ENCODE measurements at places on chromosomes 6 and 20.

DNA sequence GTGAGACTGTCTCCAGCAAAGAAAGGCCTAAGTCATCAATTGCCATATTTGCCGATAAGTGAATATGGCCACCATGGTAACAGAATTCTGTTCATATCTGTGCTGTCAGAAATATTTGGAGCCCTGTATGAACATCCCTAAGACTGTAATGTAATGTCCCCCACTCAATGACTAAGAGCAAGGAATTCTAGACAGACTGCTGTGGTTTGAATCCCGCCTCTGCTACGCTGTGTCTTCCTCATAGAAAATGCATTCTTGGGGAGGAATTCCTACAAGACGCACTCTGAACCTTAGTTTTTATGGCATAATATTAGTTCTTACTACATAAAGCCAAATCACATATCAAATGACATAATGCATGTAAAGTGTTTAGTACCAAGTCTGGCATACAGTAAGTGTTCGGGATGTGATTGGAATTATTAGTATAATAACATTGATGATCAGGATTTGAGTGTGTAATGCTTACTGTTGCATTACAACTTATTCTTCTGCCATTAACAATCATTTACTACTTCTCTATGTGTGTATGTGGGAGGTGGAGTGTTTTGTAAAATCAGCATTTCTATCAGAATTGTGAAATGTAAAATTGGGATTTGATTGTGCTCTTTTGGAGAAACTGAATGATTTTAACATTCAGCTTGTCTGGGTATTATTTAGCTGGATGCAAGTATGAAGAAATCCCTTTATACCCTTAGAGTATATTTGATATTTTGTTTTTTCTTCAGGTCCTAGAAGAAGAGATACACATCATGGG lies 103.0 kb downstream of the OLIG3 start:
- DNase-seq, result no peak

DNA sequence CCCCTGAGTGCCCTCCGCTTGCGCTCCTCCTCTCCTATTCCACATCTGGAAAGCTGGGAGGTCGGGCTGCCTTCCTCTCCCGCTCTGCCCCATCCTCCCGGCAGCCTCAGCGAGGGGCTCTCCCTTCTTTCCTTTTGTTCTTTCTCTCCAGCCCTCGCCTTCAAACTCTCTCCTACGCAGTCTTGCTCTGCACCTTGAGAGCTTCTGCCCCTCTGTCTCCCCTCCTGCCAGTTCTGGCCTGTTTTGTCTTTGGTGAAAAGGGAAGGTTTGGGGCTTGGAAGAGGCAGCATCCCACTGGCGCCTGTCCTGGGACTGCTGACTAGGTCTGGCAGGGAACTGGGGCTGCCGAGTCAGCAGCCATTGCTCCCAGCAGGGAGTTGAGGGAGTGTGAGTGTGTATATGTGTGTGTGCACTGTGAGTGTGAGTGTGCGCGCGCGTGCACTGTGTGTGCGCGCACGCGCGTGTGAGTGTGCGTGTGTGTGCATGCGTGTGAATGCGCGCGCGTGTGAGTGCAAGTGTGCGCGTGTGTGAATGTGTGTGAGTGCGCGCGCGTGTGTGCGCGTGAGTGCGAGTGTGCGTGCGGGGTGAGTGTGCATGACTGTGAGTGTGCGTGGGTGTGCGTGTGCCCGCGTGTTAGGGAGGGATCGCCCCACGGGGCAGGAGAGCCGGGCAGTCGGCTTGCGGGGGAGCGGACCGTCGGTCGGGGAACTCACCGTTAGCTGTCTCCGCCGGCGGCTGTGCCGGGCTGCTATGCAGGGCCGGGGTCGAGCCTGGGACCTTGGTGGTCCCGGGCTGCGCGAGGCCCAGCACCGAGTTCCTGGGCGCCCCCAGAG lies 523 bp downstream of the CPXM1 start:
- no peak for DNase-seq

DNA sequence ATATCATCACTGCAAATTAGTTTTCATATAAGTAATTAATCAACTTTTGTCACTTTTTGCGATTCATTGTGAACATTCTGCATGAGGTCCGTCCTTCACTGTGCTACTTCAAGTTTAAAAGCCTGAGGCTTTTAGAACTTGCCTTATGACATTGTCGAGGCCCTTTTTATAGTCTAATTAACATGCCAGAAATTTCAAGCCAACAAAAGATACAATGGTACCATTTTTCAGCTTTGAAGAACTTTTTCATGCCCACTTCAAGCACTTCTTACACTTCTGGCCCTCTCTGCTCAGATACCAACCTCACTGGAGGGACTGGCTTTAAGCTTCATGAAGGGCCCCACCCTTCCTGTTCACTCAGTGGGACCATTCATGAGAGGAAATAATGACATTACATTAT lies 323.1 kb downstream of the TPBG start:
- DNase-seq, result no peak

- no peak for DNase-seq
Observed at GRCh38 chr6:186340-186965, 105.8 kb upstream of the DUSP22 start.

DNA sequence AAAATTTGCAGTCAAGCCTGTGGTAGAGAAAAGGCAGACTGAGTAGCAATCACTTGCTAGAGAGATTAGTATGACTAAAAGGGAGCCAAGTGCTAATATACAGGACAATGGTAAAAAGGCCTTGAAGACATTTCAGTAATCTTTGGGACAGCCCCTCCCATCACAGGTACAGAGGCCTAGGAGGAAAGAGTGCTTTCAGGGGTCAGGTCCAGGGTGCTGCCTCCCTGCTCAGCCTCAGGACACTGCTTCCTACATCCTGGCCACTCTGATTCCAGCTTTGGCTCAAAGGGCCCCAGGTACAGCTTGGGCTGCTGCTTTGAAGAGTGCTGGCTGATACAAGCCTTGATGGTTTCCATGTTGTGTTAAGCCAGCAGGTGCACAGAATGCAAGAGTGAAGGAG lies 543.5 kb downstream of the MMUT start:
- DNase-seq, result no peak

DNA sequence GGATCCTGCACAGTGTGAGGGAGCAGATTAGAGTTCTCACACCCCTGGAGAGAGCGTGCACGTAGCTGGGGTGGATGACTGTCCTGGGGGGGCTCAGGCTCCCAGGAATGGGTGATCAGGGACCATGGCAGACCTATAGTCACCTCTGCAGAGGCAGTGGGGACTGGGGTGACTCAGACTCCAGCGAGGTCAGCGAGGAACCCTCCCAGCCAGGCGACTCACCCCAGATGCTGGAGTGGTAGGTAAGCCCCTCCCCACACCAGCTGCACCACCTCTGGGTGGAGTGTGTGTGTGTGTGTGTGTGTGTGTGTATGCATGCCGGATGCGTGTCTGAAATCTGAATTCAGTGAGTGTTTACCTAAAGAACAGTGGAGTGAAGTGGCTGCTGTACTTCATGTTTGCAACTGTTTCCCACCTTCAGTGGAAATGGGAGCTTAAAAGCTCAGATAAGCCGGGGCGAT lies 17.4 kb upstream of the GTSF1L start:
- no peak for DNase-seq

GRCh38 chr6:44508646-44509045 lies 121.1 kb downstream of the CDC5L start:
- peak; percentile 31 for DNase-seq

DNA sequence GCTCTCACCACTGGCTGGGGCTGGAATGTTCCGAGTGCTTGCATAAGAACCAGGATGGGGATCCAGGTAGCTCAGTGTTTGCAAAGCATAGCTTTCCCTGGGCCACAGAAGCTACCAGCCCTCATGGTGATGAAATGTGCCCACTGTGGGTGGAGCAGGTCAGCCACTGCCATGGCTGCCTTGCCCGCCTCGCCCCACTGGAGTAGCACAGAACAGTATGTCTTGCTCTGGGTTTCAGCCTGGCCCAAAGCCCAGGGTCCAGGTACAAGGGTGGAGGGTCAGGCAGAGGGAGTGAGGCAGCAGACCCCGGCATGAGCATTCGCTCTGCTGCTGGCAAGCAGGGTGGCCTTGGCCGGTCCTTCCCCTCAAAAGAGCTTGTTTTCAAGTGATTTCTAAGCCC lies 34.7 kb downstream of the KCNK17 start:
- DNase-seq, result no peak

All from BJ (cell line).